ENCODE measurements at places on chromosomes 4 and X. TPM values are rescaled to one million over a fixed set of nuclear protein-coding genes. Genes with fewer than 3 reads are reported as not detected.

- no peak for DNase-seq
Observed at GRCh38 chrX:153973127-153974002, 811 bp downstream of the TMEM187 start.

DNA sequence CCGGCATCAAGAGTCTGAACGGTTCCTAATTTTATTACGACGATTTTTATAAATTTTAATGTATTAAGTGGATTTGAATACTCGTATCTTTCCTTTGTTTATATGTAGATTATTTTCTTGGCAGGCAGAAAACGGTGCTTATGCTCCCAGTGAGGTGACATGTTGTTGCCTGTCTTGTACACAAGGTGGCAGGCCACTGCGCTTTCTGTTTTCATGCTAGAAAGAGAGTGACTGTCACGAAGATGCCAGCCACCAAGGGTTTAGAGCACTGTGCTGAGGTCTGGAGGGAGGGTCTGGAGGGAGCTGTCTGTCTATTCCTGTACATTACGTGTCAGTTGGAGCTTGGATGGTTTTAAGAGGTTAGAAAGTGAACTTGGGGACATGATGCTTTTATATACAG, 87.7 kb downstream of the SHROOM2 start:
- no peak for DNase-seq

DNA sequence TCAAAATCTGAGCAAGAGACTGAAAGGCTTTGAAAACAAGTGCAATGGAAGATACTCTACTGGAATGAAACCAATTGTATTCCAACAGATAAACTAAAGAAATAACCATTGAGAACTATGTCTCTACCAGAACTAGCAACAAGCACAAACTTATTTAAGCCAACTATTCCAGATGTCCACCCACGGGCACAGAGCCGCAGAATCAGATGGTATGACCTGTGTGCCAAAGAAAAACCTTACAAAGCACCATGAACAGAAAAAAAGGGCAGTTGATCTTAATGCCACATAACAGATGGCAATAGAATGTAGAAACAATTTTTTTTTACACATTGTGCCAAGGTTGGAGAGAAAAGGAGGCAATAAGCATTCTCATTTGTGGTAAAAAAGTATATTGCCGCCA, 269.3 kb upstream of the ADGRL3 start:
- no peak for DNase-seq

DNA sequence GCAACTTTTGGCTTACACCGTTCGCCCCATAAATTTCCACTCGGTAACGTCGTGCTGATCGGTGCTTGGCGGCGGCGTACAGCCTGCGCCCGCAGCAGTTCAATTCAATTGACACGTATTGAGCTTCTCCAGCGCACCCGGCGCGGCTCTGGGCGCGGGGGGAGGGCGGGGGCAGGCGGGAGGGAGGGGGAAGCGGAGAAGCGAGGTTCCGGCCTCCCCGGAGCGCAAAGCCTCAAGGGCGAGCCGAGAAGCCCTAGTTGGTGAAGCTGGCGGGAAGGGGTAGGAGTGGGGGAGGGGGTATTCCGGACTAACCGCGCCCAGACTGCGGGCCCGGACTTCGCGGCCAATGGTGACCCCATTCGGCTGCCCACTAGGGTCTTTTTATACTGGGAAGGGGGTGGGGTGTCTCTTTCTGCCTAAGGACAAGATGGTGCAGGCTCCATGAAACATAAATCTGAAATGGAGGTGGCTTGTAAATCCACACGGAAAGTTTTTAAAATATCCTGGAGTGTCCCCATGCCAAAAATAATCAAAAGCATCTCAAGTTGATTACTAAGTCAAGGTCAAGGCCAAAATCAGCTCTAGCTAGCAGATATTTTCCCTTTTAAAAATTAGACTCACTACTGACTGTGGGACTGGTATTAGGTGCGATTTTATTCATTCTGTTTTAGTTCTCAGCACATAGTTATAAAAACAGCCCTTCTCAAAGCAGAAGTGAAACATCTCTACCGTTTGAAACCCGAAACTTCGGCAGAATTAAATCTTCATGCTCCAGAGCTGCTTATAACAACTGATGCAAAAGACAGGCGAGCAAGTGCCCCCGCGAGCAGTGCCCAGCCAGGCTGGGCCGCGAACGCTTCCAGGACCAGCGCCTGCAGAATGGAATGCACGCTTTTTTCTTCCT, 1.5 kb upstream of the BCOR start:
- DNase-seq = no peak

DNA sequence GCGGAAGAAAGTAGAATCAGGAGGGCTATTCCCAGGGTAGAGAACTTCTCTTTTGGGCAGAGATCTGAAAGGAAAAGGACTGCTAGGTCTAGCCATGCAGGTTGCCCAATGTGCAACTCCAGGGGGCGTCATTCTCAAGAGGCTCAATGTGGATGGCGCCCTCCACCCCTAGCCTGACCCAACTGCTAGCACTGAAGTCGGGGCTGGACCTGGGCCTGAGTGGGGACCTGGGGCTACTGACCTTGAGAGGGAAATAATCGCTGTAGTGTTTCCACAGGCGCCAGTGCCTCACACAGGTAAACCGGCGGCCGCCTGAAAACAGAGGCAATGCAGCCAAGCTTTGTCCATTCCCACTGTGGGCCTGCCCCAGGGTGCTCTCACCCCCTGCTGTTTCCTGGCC, 6.1 kb downstream of the AWAT2 start:
- no peak for DNase-seq

DNA sequence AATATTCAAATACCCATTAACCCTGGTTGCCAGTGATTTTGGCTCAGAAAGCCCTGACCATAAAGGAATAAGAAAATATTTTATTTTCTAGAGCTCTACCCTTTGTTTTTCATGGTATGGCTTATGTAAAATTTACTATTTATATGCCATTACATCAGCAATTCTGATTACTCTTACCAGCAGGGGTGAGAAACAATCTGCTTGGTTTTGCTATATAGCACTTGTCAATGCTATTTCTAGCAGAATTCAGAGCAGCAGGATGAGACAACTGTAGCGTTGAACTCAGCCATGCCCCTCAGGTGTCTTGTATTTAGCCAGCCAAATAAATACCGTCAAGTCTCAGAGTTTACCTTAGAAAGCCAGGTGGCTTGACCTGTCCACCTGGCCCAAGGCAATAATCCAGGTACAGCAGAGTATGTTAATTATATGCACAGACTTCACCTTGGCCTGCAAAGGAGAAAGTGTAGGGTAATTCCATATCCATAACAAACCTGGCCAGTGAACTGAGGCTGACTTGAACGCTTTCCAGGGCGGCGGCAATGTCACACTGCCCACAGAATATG, 1303.5 kb downstream of the RAPGEF2 start:
- DNase-seq = no peak

DNA sequence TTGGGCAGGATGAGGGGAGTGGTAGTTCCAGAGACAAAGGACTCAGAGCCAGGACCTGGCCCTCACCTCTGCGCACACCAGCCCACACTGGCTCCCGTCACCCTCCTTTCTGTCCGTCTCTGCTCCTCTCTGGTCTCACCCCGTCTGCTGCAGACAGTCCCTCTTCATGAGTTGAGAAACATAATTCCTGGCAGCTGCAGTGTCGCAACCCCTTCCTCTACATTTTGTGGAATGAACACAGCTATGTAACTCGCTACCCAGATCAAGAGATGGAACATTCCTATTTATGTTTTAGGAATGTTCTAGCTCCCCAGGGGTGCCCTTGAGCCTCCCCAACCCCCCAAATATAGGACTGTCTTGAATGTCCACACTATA, 59.3 kb downstream of the SHROOM2 start:
- no peak for DNase-seq

DNA sequence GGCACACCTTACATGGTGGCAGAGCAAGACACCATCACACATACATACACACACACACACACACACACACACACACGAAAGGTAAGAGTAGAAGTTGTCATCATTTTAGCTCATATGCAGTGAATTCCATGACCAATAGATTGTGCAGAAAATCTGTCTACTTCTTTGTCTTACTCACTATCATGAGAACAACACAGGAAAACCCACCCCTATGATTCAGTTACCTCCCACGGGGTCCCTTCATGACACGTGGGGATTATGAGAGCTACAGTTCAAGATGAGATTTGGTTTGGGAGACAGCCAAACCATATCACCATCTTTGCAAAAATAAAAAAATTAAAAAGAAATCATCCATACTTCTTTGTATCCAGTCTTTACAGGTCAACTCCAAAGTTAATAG, 221.1 kb downstream of the BMPR1B start:
- DNase-seq = no peak

The KIAA1210 gene
- not detected for total RNA-seq

The HS6ST2 gene
- 1.9 TPM for total RNA-seq

DNA sequence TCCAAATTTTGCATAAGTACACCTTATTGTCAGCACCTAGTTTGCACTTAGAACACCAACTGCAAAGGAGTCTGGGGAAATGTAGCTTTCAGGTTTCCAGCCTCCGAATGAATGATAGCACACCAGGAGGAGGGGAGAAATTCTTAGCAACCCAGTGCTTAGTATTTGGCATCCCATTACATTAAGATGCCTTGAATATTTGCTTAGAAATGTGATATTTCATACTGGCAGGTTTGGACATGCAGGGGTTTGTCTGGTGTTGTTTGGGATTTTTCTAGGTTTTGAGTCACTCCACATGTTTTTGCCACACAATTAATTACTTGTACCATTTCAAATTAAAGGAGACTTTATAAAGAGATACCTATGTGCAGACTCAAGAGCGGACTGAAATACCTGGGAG, 60.3 kb upstream of the CAMK2D start:
- no peak for DNase-seq

DNA sequence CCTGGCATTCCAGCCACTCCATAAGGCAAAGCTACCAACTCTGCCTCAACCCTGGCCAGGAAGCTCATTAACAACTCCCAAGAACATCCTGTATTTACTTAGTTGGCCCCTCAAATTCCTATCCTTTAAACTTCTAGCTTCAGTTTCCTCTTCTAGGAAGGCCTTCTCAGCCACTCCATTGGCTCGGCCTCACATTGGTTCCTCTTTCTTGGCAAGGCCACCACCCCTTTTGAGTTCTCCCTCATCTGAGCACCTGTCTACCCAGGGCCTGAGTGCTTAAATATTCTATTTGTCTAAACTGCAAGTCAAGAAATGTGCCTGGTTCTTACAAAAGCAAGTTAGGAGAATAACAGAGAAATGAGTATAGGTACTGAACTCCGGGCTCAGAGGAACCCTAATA, 10.0 kb downstream of the SMC1A start:
- no peak for DNase-seq

- no peak for DNase-seq
Observed at GRCh38 chrX:40248822-40249221, 151.1 kb upstream of the BCOR start.

The HGFAC gene
- 0.28 TPM for total RNA-seq
